ENCODE measurements at places on chromosomes 2 and 18.

GRCh38 chr18:3993941-3994687 is 461.0 kb downstream of the DLGAP1 start:
- DNase-seq, result no peak

GRCh38 chr2:200863782-200864175 is 679 bp downstream of the CLK1 start:
- no peak for DNase-seq

GRCh38 chr2:139798391-139798790 is 1018.2 kb upstream of the NXPH2 start:
- DNase-seq, result no peak

GRCh38 chr2:49162151-49162550 is 7.8 kb upstream of the FSHR start:
- no peak for DNase-seq

DNA sequence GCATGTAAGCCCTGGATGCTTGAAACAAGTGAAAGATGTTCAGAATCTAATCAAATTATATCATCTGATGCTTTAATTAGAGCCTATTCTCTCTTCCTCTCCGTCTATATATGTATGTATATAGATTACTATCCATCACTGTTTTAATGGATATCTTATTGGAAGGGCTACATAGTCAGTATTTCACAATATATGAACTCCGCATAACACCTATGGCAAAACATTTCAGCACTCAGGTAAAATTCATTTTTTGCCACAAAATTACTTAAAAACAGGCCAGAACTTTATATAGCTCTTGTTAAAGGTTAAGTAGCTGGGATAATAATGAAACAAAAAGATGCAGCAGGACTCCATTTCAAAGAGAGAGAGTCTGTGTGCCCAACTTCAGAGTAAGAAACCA is 1.2 kb downstream of the PJVK start:
- no peak for DNase-seq

DNA sequence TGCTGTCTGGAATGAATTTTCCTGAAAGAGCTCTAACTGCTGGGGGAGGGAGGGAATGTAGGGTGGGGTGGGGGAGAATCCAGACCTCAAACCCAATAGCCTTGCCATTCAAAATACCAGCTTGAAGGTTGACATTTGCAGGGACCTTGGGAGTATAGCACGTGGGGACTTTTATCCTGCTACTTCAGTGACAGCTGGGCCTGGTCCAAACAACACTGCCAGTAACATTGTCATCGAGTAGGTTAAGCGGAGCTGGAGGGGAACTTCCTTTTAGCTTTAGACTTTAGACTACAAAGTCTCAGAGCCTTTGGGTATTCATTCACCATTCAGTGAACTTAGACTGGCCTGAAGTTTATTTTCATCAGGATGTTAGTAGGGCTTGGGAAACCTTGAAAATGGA is 248.7 kb downstream of the MEIS1 start:
- DNase-seq, result no peak

GRCh38 chr2:219178377-219179175 is 501 bp downstream of the RETREG2 start:
- DNase-seq, result peak; percentile 25

DNA sequence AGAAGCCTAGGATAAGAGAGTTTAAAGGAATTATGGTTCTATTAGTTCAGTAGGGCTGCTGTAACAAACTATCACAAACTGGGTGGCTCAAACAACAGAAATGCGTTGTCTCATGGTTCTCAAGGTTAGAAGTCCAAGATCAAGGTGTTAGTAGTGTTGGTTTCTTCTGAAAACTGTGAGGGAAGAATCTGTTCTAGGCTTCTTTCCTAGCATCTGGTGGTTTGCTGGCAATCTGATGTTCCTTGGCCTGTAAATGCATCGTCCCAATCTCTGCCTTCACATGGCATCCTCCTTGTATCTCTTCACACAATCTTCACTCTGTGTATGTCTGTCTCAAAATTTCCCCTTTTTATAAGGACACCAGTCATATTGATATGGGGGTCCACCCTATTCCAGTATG is 76.3 kb downstream of the MDH1 start:
- no peak for DNase-seq

DNA sequence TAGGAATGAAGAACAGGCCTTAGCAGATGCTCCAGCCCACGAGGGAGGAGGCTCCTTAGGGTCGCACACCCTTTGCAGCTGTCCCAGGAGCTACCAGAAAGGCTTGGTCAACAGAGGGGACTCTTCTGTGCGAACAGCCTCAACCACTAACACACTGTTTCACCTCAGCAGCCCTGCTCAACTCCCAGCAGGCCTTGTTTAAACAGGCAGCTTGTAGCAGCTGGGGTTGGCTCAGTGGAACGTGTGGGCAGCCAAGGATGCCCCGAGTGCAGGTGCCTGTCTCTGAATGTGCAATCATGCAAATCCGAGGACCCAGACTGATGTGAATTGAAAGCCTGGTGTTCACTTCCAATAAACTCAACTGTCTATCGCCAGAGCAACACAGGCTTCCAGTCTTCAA is 88.7 kb upstream of the CXCR4 start:
- DNase-seq, result peak; percentile 45

DNA sequence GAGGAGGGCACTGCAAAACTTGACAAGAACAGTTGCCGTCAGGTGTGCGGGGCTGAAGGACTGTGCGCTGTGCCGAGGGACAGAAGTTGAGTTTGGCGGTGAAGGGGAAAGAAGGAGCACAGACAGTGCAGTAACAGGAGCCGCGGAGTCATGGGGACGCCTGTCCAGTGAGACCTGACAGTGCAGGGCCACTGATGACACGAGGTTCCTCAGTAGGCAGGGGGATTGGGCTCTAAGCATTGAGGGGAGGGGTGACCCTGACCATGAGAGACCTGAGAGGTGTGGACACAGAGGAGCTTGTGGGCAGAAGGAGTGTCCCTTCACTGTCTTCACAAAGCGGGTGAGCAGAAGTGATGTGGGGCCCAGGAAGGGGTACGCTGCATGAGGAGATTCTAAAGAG is 104.8 kb downstream of the MTCL1 start:
- no peak for DNase-seq

GRCh38 chr18:54032412-54032811 is 192.1 kb downstream of the MBD2 start:
- no peak for DNase-seq

DNA sequence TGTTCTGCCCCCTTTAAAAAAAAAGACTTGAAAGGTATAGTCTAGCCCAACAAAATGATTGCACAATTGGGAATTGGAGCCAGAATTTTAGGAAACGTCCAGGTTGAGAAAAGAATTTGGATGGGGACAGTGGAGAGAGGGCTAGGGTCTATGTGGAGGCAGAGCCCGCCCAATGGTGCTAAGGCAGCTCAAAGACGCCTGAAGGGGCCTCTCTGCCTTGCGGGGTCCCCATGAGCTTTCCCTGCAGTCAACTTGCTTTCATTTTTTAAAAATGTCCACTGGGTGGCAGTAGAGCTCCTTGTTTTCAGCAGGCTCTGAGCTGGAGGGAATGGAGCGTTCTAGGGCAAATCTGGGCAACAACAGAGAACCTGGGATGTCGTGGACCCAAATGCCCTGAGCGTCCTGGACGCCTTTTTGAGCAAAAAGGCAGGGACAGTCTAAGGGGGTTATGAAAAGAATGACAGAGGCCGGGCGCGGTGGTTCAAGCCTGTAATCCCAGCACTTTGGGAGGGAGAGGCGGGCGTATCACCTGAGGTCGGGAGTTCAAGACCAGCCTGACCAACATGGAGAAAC is 40.2 kb upstream of the ITM2C start:
- peak; percentile 58 for DNase-seq

- DNase-seq, result no peak
Measured at GRCh38 chr2:84996909-84997308, 25.9 kb downstream of the KCMF1 start.

DNA sequence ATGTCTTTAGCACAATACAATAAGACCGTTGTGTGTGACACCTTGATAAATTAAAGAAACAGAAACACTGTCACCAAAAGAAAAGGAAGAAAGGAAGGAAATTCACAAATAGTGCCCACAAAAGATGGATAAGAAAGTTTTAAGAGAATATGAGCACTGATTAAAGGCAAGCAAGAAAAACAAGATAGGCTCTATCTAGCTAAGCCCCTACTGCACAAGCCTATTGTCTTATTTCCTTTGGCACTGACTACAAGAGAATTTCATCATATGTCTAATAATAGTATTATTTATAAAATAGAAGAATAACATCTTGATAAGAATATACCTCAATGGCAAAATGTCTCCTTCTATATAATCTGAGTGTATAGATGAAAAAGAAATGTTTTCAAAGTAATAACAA is 335.7 kb downstream of the NCKAP5 start:
- no peak for DNase-seq

- no peak for DNase-seq
Measured at GRCh38 chr2:47660168-47660567, 122.8 kb upstream of the MSH6 start.

DNA sequence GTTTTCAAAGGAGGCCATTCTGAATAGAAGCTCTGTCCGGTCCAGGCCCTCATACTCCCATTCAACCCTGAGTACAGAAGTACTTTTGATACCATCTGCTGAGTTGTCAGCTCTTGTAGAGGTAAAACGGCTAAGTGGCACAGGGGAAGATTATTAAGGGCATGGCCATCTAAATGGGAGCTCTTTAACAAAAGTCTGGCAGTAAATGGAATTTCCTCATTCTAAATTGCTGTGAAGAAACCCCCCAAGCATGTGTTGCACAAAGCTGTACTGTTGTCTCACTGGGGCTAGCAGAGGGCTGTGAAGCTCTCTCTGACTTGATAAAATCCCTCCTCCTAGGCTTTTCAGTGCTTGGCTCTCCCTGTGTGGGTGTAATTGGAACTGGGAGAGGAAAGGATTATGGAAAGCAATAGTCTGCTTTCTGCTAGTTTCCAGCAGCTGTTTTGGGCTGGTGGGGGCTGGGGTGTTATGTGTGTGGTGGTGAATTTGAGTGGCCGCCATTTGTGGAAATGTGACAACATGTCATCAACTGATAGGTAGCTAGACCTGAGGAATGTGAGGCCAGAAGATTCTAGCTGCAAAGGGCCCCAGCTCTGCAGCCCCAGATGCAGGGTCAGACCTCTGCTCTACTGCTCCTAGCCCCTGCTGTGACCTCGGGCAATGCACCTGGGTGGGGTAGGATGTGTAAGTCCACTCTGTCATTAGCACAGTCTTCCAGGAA is 65.1 kb downstream of the MAP4K4 start:
- no peak for DNase-seq

DNA sequence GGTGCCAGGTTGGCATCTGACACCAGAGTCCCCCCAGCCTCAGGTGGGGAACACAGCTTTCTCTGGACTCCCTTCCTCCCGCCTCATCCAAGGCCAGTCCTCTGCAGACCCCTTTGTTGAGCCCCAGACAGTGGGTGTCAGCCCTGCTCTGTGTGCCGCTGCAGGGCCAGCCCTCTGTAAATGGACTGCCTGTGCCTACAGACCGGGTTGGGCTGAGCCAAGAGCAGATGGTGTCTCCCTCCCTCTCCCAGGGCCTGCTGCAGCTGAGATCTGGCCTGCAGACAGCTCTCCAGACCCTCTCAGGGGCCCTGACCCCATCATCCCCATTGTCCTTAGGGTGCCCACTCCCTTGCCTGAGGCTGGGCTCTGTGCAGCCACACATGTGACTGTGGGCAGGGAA is 160.8 kb downstream of the KLHL29 start:
- DNase-seq, result no peak

GRCh38 chr2:135547311-135547710 is 16.0 kb downstream of the R3HDM1 start:
- no peak for DNase-seq

- no peak for DNase-seq
Measured at GRCh38 chr2:124566518-124566970, 541.5 kb downstream of the CNTNAP5 start.

DNA sequence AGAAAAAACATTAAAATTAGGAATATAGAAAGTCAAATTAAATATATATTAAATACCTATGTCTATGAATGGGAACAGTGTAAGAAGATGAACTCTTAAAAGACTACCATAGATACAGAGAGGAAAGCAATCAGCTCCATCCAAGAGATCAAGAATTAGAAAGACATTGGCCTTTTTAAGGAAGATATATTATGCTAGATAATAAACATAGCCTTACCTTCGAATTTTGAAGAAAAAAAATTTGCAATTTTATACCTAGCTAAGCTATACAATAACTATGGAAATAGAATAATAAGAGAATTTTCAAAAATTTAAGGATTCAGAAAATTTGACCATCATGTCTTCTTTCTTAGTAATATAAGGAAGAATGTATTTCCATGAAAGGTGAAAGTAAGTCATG is 74.7 kb upstream of the MYT1L start:
- DNase-seq, result no peak

DNA sequence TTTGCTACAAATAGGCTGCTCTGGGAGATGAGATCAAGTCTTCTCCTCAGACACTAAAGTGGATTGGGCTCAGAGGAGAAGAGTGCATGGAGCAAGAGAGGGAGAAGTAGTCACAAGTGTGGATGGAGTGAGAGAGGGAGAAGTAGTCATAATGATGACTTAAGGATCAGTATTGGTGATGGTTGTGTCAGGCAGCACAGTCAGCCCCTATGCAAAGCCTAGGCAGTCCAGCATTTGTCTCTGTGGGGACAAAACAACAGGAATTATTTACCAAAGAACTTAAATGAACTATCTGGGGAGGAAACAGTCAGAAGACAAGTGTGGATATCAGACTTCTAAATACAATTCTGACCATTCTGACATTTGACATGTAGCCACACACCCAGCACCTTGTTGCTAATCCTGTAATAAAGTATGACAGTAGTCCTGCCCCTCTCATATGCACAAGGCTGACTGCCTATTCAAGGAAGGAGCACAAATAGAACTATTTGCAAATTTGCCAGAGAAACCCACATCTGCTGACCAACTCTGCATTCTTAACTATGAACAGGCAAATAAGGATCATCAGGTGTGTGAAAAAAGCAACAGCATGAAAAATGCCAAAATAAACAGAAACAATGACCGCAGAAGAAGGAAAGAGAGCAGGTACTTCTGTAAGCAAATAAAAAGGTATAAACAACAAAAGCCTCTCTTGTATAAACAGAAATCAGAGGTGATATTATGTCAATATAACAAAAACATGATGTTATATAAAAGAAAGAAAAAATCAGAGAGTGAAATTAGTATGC is 1597.9 kb upstream of the ACVR2A start:
- DNase-seq, result no peak

GRCh38 chr2:240840435-240841060 is 20.5 kb upstream of the KIF1A start:
- DNase-seq, result no peak

DNA sequence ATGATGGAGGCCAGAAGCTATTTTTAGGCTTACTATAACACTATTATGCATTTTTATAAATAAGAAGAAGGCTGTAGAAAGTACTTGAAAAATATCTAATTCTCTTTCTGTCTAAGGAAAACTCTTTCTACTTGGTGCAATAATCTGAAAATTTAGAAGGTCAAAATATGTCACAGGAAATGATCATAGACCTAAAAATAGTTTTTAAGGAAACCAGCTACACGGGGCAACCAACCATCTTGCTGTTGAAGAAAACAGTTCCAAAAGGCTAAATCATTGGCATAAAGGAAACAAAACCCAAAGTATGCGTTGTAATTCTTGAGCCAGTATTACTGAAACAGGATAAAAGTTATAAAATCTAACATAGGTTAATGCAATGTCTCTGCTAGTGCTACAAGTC is 40.2 kb downstream of the SOCS6 start:
- no peak for DNase-seq
